ENCODE measurements at places on chromosomes 3 and 15.

GRCh38 chr3:43104039-43104438 lies 1.8 kb downstream of the POMGNT2 start:
- no peak for DNase-seq

GRCh38 chr3:14133188-14133800 lies 8.4 kb downstream of the TMEM43 start:
- no peak for DNase-seq

GRCh38 chr3:160259589-160259988 lies 34.4 kb downstream of the C3orf80 start:
- DNase-seq, result no peak

GRCh38 chr3:61985020-61985419 lies 388.3 kb downstream of the FEZF2 start:
- no peak for DNase-seq

DNA sequence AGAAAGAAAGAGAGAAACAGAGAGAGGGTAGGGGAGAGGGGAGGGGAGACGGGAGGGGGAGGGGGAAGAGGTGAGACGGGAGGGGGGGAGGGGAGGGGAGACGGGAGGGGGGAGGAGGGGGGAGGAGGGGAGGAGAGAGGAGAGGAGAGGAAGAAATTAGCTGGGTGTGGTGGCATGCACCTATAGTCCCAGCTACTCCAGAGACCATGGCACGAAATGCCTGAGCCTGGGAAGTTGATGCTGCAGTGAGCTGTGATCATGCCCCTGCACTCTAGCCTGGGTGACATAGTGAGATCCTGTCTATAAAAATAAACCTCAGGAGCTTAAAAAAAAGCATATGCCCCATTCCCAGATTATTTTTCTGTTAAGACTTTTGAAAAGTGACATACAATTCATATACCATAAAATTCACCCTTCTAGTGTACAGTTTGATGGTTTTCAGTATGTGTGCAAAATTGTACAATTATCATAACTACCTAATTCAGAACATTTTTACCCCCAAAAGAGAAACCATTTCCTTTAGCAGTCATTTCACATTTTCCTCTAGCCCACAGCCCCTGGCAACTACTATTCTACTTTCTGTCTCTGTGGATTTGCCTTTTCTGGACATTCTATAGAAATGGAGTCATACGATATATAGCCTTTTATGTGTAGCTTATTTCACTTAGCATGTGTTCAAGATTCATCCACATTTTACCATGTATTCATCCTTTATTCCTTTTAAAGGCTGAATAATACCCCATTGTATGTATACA lies 699.6 kb downstream of the FHIT start:
- no peak for DNase-seq

Measured in activated naive CD4-positive, alpha-beta T cell (primary cell).